Amygdala (tissue), 56 donors: ENCODE measurements at places on chromosomes 5 and 9.

GRCh38 chr5:133341296-133341695, 271.0 kb downstream of the FSTL4 start:
- DNase-seq = no peak

DNA sequence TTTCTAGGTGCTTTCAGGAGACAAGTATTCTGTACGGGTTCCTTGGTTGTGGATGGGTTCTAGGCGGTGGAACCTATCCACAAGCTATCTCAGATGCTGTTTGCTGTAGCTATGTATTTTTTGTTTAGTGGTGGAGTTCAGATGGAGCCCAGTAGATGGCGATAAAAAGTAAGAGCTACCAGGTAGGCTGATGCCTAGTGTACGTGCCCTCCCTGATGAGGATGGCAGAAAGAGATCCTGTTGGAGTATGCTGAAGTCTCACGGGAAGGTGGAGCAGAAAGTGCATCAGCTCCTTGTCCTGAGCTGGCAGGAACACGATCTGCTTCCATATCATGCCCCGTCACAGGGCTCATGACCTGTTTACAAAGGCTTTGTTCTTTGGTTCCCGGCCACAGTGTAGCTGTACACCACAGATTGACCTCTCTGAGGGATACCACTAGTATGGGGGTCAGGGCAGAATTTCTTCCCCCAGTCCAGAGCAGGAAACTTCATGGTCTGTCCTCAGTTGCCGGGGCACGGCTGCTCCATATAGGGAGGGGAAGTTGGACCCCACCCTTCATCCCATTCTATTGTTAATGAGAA, 12.6 kb upstream of the UGT3A2 start:
- no peak for DNase-seq

GRCh38 chr5:82387001-82387818, 109.1 kb upstream of the RPS23 start:
- no peak for DNase-seq

- DNase-seq = peak; percentile 69
Observed at GRCh38 chr9:126398403-126399058, 71.9 kb downstream of the MVB12B start.

GRCh38 chr5:38795986-38796741, 49.6 kb upstream of the OSMR start:
- DNase-seq = no peak

GRCh38 chr9:99021512-99021911, 77.8 kb downstream of the COL15A1 start:
- DNase-seq = no peak

DNA sequence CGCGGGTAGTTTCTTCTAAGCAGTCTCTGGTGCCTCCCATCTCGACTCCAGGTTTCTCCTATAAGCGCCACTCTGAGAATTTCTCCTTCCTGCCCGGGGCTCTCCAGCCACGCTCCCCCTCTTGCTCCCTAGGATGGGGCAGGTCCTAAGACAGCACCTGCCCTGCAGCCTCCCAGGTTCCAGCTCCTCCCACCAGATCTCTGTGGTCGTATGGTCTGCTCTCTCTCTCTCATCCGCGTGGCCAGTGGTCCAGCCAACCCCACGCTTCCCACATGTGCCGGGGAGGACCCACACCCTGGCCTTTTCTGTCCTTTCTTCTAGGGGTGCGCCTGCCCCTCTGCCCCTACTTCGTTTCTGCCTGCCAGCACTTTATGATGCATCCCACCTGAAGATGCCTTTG, 40.5 kb downstream of the MVB12B start:
- no peak for DNase-seq

DNA sequence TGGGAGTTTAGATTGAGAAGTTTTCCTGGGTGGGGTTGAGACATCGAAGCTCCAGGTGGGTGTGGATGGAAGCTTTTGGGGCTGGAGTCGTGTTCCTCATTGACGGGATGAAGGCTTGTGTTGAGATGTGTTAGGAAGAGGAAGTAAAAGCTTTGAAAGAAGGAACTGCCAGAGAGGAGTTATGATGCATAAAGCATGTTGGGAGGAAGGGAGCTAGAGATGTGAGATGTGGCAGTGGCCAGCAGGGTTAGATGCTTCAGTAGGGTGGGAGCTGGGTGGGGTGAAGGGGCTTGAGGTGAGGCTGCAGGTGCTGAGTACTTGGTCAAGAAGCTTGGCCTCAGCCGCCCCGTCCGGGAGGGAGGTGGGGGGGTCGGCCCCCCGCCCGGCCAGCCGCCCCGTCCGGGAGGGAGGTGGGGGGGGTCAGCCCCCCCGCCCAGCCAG, 56.7 kb downstream of the HSPA4 start:
- no peak for DNase-seq

DNA sequence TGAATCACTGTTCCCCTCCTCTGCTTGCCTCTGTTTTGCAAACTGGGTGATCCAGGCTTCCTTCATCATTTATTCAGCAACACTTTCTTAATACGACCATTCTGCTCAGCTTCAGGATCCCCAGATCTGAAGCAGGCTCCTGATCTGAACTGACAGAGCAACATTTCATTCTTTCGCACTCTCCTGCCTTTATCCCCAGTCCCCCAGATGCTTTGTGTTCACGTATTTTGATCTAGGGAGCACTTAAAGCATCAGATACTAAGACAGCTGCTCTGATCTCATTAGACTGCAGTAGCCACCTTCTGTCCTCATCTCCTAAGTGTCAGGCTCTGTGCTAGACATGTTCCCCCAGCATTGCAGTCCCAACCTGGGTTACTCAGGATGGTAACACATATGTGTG, 158.0 kb downstream of the TRIO start:
- DNase-seq = no peak
